NCI-H2107 (cell line): ENCODE measurements at places on chromosomes 13 and 19.

DNA sequence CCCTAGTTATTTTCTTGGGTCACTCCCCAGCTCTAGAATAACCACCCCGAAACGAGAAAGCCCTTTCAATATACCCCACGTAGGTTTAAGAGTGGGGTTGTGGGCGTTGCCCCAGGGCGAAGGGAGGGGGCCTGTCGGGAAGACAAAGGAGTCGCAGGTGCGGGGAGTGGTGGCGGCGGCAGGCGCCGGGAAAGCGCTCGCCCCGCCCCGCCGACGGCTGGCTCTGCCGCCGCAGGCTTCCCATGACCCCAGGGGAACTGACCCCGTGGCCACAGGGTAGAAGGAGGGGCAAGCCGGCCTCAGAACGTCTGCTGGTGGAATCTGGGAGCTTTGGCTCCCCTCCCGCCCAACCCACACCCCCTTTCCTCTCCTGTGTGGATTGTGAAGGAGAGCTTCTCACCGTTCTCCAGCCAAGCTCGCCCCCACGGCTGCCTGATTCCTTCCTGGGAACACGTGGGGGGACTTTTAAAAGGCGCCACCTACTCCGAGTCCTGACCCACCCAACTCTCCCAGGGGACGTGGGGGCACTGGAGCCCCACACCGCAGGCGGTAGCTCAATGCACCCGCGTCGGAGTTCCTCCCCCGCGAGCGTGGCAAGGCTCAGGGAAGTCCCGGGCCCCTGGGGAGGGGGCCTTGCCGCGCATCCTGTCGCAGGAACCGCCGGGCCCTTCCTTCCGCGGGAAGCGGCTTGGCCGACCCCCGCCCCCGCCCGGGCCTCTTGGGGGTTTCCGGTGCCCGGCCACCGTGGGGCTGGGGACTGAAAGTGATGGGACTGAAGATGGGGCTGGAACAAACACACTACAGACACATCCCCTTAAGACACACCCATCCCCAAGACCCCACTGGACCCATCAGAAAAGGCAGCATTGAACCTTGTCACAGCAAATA is 5.5 kb downstream of the IER2 start:
- DNase-seq, result peak; percentile 52

DNA sequence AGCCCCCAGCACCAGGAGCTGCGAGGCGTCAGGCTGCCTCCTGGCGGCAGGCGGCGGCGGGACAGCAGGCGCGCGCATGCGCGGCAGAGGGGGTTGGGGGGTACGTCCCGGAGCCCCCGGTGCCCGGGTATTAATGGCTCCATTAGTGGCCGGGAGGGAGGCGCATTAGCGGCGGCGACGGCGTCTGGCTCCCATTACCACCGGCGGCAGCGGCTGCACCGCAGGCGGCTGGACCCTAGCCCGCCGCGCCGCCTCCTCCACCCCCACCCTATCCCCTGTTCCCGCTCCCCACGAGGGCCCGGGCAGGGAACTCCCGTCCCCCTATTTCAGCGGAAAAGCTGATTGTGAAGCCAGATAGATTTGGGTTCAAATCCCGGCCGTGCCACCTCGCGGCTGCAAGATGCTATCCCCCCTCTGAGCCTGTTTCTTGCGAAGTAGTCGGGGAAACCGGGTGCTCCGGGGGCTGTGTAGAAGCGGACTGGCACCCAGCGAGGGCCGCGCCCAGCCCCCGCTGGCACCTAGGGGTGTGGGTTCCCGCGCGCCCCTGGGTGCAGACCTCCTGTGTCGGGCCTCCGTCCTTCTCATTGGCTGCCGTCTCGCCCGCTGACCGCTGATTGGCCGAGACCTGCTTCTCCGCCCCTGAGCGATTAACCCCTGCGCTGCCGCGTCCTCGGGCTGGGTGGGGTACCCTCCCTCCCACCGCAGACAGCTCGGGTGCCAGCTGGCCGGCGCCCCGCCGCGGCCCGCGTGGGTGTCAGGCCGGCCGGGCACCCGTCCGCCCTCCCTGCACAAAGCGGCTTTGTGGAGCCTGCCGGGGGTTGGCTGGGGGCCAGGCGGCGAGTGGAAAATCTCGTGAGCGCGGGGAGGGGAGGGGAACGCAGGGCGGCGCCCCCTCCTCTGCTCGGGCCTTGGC is 11.1 kb downstream of the CIC start:
- peak; percentile 85 for DNase-seq

DNA sequence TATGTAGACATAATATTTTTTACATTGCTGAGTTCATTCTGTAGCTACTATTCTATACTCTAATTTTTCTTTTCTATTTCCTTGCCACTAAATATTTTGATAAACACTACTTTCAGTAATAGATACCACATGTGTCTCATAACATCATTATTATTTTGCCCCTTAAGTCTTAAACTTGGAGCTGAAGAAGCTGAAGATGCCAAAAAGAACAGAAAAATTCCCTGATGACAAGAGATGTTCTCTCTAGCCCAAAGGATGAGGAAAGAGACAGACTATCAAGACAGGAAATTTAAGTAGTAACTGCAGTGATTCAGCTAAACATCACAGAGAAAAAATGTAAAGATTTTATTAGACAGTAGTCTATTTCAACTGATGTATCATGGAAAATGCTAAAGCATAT is 322.0 kb upstream of the KLHL1 start:
- DNase-seq, result no peak

DNA sequence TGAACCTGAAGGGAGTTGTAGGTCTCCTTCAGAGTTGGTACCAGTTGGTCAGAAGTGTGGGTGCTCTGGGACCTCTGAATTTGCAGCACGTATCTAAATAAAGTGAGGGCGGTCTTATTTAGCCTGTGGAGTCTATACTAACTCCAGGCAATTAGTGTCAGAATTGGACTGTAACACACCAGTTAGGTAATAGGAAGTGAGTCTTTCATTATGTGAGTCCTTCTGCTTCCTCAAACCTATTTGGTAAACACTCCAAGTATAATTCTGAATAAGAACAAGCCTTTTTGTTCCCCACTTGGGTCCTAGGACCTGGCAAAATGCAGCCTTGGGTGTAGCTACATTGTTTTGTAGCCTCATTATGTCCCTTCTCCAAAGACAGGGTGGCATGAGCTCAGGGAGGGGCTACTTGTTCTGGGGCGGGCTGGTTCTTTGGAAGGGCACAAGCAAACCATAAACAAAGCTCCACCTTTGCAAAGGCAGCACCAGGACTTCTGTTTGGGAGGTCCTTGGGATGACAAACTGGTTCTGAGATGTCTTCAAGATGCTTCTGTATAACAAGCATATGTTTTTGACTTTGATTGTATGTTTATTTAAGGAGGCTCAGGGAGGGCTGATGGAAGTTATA is 418.0 kb downstream of the ZNF536 start:
- DNase-seq, result no peak

DNA sequence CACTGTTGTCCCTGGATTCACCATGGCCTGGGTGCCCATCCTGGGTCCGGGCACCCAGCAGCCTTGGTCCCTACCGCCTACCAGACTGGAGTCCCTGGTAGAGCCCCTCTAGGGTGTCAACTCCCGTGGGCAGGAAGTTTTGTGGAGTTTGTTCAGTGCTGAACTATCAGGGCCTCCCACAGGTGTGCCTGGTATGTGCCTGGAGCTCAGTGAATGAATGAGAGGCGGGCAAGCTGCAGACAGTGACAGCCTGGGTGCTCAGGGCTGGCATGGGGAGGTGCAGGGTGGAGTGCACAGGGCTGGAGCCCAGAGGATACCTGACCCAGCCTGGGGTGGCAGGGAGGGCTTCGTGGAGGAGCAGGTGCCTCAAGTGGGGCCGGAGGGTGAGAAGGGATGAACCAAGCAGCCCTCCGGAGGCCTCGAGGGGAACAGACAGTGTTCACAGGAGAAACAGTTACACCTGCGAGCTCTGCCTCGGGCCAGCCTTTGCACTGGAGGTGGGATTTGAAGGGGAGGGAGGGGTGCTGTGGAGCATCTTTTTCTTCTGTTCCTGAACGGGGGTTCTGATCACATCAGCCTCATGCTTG is 29.6 kb downstream of the PAK4 start:
- no peak for DNase-seq

DNA sequence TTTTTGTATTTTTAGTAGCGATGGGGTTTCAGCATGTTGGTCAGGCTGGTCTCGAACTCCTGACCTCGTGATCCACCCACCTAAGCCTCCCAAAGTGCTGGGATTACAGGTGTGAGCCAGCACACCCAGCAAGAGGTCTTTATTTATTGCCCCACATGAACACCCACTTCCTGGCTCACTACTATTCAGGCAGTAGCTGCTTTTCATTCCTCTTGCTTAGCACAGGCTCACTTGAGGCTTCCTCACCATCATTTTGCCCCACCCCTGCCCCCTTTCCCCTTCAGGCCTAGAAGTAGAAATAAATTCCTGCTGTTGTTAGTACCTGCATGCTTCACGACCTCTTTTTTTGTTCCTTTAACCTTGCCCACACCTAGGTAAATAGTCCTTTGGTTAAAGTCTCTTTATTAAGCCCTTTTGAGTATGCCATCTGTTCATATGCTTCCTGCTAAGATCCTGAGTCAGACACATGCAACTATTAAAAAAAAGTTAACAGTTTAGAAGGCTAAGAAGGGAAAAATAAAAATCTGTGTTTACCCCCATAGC is 33.5 kb upstream of the ITM2B start:
- no peak for DNase-seq

DNA sequence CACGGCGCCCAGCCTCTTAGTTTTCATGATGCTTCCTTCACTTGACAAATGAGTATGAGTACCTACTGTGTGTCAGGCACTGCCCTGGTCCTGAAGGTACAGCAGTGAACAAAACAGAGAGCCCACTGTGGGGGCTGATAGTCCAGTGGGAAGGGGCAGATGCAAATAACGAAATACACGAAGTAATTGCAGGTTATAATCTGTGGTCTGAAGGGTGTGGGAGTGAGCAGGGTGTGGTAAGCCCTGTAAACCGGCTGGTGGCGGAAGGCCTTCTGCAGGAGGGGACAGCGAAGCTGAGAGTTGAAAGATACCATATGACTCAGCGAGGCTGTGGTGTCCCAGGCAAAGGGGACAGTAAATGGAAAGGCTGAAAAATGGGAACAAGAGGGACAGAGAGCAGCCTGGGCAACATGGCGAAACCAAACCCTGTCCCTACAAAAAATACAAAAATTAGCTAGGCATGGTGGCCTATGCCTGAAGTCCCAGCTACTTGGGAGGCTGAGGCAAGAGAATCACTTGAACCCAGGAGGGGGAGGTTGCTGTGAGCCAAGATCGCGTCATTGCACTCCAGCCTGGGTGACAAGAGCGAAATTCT is 60.5 kb downstream of the MAP4K1 start:
- DNase-seq, result no peak

GRCh38 chr19:18179957-18180356 is 6.3 kb downstream of the IFI30 start:
- DNase-seq, result no peak

- DNase-seq, result no peak
These were observed 1633.5 kb downstream of the SLITRK1 start for GRCh38 chr13:82248762-82249161.

- DNase-seq, result no peak
These were observed 161.0 kb downstream of the SLITRK6 start for GRCh38 chr13:85638265-85638664.

- no peak for DNase-seq
These were observed 185.3 kb downstream of the LHFPL6 start for GRCh38 chr13:39417643-39418042.

DNA sequence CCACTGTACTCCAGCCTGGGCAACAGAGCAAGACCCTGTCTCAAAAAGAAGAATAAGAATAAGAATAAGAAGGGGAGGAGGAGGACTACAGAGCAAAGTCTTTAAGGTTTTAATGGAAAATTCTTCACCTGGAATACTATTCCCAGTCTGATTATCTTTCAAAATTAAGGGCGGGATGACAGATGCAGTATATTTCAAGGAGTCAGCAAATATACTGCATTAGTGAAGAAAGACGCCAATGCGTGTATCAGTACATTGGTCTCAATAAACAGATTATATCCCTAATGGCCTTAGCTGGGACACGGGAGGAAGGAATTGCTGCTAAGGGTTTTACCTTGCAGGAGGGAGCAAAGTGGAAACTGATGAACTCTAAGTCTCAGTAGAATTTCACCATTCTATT is 54.1 kb upstream of the PDCD5 start:
- DNase-seq, result no peak

GRCh38 chr19:2260341-2260805 is 4.2 kb upstream of the JSRP1 start:
- no peak for DNase-seq

GRCh38 chr13:106104281-106104901 is 431.1 kb downstream of the EFNB2 start:
- DNase-seq, result no peak

DNA sequence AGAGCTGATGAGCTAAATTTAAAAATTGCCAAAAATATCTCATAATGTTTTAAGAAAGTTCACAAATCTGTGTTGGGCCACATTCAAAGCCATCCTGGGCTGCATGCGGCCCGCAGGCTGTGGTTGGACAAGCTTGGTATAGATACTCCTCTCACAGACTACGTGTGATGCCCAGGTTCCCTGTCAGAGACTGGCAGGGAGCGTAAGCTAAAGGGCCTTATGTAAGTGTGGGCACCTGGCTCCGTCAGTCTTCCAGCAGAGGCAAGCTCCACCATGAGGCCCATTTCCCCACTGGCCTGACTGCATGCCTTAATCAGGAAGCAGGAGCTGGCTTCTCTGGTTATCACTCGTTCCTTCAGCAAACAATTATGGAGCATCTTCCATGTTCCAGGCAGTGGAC is 200.2 kb downstream of the FOXO1 start:
- no peak for DNase-seq

DNA sequence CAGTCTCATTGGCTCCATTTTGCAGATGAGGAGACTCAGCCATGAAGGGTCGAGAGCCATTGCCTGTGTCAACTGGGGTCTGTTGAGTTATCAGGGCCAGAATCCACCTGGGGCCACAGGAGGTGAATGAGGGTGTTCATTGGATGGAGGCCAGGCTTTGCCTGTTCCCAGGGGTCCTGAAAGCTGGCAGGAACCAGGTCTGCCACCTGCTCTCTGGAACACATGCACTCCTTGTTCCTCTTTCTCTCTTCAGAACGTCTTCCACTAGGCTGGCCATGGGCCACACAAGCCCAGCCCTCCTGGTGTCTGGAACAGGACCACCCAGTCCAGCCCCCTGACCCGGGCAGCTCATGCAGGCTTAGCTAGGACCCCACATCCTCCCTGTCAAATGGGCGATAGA is 21.1 kb downstream of the PPP1R37 start:
- DNase-seq, result no peak

GRCh38 chr13:29050719-29051118 is 230.6 kb downstream of the MTUS2 start:
- DNase-seq, result no peak

DNA sequence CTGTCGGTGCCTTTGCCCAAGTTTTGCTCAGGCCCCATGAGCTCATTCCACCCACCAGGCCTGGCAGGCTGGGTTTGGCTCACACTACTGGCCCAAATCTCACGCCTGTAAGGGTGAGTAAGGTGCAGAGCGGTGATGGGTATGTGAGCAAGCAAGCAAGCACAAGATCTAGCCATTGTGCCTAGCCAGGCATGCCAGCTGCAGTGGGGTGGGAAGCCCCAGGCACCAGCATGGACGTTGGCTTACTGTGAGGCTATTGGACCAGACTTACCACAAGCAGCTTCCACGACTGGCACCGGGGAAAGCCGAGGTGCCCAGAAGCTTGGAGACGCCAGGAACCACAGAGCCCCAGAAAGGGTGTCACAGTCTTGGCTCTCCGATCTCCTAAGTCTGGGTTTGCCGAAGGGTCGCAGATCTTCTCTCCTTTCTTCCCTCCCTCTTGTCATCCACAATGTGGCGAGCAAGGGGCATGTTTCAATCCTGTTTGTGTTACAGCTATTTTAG is 2659.4 kb upstream of the PCDH20 start:
- DNase-seq, result no peak
